NCI-H82 (cell line): ENCODE measurements at places on chromosomes 16 and 17.

- DNase-seq: no peak
Measured at GRCh38 chr16:80323187-80323807, 217.5 kb upstream of the DYNLRB2 start.

- DNase-seq: peak; percentile 74
Measured at GRCh38 chr17:10631048-10631700, 25.9 kb downstream of the MYH3 start.

- DNase-seq: no peak
Measured at GRCh38 chr17:68705714-68706076, 104.5 kb upstream of the FAM20A start.

GRCh38 chr17:42518046-42518754 is 17.8 kb upstream of the NAGLU start:
- peak; percentile 78 for DNase-seq

GRCh38 chr16:89602273-89602951 is 11.0 kb upstream of the DPEP1 start:
- peak; percentile 64 for DNase-seq

DNA sequence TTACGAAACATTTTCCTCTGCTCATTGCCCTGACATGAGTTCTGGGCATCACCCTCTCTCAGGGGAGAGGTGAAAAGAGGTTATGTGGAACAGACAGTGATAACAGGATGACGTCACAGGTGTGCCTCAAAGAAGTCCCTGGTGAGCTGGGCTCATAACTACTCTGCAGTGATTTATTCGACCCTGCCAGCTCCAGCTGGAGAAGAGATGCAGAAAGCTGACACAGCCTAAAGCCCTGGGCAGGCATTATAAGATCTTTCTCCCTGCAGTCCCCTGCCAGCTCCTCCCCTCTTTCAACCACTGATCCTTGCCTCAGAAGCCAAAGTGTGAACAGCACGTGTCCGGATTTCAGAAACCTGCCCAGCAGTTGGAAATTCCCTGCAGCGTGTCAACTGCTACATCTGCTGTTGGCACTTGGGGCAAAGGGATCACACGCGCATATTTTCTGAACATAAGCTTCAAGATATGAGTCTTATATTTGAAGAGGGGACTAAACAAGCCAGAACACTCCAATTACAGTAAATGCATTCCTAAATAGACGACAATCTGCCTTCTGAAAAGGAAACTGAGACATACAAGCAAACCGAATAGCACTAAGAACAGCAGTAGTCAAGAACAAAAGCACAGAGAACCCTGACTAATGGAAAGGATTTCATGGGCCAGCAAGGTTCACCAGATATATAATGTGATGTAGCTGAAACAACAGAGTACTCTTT is 80.5 kb downstream of the SMG6 start:
- DNase-seq: peak; percentile 56

GRCh38 chr17:3535253-3535995 is 22.2 kb downstream of the TRPV3 start:
- DNase-seq: peak; percentile 70

DNA sequence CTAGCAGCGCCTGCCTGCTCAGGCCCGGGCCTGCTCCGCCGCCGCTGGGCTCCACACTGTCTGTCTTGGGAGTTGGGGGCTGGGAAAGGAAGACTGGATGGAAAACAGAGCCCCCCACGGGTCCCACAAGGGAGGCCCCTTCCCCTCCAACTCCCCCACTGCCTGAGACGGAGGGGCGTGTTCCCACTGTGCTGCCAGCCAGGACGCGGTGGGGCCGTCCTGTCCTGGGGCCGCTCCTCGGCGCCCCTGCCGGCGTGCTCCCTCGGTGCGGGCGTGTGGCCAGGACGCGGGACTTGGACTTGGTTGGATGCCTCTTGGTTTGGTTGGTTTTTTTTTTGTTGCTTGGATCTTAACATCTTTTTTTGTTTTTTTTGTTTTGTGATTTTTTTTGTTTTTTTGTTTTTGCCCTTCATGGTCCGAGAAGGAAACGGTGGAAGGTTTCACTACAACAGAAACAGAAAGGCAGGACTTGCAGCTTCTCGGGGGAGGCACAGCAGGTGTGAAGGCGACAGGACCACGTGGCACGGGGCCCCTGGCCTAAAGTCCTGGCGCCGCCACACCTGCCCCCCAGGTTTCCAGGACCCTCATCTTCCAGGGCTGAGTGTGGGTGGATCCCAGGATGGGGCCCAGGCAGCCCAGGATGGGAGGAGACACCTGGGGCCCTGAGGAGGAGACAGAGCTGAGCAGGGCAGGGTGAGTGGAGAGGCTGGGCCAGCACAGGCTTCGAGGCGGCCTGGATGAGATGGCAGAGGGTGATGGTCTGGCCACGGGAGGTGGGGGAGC is 16.0 kb downstream of the ENGASE start:
- no peak for DNase-seq

DNA sequence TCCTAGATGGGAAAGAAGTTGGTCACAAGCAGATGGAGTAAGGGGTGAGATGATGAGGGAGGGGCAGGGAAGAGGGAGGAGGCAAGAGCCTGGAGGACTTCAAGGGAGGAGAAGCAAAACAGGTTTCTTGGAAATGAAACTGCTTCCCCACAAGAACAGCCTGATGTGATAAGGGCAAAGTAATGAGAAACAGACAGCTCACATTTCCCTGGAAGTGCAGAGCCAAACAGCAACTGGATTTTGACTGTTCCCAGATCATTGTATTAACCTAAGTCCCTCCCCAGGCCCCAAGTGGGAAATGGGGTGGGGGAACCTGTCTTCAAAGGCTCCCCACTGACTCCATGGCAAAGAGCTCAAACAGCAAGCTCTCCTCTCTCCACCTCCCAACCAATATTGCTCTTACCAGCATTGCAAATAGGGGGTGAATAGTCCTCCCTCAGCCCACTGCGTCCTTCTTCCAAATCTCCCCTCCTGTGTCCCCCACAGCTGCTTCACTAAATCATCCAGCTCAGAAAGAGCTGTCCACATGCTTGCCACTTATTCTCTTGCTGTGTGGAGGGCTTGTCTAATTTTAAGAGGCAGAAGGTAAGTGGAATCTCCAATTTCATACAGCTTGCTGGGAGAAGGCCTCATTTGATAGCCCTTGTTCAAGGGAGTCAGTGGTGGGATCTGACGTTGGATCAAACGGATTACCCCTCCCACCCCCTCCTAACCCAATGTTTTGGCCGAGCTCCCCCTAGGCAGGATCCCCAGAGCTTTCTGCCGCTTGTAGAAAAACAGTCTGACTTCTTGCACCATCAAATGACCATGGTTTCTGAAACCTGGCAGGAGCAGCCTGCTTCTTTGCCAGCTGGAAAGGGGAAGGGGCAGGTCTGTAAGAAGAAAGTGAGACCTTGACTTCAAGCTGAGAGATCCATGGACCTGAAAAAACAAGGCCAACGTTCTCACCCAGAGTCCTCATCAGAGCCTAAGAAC is 56.3 kb upstream of the SMIM36 start:
- no peak for DNase-seq

- DNase-seq: no peak
Measured at GRCh38 chr17:35183332-35183731, 10.9 kb downstream of the SLC35G3 start.
